Endothelial cell (in vitro differentiated cells): ENCODE measurements at places on chromosomes 13 and 19. TPM values are rescaled to one million over a fixed set of nuclear protein-coding genes. Genes with fewer than 3 reads are reported as not detected.

Gene GALP
- total RNA-seq, result not detected

Gene CEACAM21
- total RNA-seq, result 74.1 TPM

Gene NLRP5
- total RNA-seq, result not detected

Gene ZNF793
- total RNA-seq, result 10.9 TPM

Gene CDX2
- total RNA-seq, result 0.33 TPM

Gene BRSK1
- 14.1 TPM for total RNA-seq

Gene DNAJC3
- 50.3 TPM for total RNA-seq

Gene DIAPH3
- total RNA-seq, result 4.5 TPM

Gene OR7A5
- total RNA-seq, result not detected

Gene APLP1
- 11.5 TPM for total RNA-seq

Gene ZNF20
- total RNA-seq, result 6.2 TPM

Gene FXYD3
- total RNA-seq, result not detected

Gene ATP4A
- total RNA-seq, result not detected

Gene CNN1
- 1.5 TPM for total RNA-seq

Gene CYP4F8
- total RNA-seq, result not detected

GRCh38 chr19:41420101-41420880, 6.9 kb downstream of the B3GNT8 start:
- DNase-seq, result no peak

DNA sequence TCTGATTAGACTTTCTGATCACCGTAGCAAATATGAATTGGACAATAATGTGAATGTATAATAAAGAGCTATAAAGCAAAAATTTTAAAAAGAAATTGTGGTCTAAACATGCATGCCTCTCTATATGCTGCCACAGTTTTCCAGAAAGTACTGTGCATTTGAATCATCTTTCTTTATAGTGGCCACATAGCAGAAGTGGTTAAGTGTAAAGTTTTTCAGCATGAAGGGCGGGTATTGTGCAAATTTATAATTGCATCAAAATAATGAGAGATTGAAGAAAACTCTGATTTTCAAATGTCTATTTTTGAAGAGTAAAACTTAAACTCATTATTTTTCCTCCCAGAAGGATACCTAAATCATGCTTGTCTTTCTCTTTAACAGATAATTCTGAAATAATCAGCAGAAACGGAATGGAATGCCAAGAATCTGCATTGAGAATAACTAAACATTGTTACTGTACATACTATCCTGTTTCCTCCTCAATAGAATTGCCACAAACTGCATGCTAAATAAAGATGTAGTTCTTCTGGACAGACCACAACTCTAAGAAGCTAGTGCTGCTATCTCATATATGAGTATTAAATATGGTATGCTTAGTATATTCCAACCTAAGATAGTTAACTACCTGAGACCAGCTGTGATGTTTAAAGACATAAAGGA, 42.9 kb upstream of the RAP2A start:
- DNase-seq, result no peak

DNA sequence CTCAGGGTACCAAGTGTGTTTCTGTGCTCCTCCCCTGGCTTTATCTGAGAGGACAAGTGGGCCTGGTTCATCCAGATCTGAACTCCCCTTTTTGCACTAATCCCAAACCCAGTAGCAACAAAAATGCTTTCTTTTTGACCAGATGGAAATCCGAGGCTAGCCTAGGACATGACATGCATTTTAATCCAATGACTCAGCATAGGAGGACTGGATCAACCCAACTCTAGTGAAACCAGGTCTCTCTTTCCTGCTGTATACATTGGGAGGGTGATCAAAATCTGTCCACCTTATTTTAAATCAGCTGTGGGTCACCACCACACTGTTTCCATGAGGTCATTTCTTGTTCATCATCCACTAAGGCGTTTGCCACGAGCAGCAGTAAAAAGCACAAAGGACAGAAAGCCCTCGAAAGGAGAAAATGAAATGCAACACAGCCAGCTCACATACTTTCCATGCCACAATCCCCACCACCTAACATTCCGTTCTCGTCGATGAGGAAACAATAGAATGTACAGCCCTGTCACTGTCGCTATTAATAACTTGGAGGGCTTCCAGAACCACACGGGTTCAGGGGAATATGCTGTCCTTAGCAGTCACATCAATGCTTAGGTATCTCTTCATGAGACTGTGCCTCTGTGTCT, 543.0 kb downstream of the IRS2 start:
- DNase-seq, result no peak

- no peak for DNase-seq
These were observed 37.3 kb downstream of the CILP2 start for GRCh38 chr19:19575411-19575810.

DNA sequence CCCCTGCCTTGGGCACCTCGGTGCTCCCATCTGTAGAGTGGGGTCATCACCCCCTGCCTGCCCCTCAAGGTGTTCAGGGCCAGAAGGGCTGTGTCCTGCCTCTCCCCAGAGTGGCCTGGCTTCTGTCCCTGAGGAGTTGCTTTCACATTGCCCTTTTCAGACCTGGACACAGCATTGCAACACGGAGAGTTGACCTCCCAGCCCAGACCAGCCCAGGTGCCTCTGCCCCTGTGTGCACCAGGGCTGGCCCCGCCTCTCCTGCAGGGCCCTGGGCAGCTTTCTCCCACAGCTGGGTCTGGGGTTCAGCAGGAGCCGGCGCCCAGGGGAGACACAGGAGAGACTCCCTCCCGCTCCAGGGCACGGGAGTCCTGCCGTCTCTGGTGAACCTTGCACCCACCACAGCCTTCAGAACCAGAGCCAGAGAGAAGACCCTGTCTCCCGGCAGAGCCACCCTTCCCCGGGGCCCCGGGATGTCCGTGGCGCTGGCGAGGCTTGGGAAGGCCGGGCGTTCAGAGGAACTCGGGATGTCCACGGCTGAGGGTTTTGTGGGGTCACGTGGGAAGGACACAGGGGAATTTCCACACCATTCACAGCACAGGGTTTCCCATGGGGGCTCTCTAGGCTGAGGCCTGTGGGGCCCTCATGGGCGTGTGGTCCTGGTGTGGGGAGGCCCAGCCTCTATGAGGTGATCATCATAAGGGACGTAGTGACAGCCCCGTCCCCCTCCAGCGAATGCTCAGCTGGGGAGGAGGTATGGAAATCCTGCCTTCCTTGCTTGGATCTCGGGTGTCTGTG, 23.2 kb downstream of the C13orf46 start:
- no peak for DNase-seq

- no peak for DNase-seq
These were observed 50.8 kb upstream of the PCDH8 start for GRCh38 chr13:52899206-52899605.

DNA sequence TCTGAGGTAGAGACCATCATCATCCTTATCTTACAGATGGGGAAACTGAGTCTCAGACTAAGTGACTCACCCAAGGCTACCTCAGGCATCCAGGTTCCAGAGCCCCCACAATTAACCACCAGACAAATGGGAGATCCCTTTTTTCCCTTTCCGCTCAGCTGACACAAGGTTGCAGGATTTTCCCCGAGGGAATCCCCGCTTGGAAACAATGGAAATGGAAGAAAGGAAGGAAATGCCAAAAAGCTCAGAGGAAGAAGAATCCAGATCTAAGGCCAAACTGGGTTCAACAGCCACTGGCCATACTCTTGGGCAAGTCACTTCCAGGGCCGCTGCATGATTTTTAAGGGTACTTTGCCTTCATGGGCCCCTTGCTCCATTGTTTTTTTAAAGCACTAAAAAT, 1.6 kb downstream of the ZNF71 start:
- peak; percentile 10 for DNase-seq

GRCh38 chr13:99566125-99567083, 65.1 kb downstream of the TM9SF2 start:
- DNase-seq, result no peak

GRCh38 chr13:20128459-20128931, 32.4 kb downstream of the GJA3 start:
- no peak for DNase-seq

DNA sequence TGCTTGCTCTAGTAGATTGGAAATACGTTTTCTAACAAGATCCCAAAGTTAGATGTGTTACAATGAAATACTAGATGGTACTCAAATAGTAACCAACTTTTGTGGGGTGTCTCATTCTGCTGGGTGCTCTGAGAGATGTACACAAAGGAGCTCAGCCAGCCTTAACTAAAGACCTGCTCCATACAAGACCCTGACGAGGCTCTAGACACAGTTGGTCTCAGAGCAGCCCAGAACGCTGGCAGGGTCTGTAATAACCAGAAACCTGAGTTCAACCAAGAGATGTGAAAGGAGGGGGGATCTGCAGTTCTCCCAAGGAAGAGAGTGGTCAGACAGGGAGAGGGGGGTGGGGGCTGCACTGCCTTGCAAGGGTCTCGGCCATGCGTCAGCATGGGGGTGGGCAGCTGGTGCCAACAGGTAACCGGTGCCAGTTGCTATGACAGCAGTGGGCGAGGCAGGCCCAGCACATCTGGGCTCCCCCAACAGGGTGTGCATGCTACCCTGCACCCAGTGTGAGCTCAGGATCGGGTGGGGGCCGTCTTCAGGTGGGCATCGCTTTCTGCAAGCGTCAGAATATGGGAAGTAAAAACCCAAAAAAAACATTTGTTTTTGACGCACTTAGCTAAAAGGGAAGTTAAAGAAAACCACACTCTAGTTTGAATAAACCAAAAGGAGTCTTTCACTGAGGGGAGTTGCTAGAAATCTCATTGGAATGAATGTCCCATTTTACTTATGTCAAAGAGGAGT, 68.0 kb upstream of the GPR183 start:
- no peak for DNase-seq

DNA sequence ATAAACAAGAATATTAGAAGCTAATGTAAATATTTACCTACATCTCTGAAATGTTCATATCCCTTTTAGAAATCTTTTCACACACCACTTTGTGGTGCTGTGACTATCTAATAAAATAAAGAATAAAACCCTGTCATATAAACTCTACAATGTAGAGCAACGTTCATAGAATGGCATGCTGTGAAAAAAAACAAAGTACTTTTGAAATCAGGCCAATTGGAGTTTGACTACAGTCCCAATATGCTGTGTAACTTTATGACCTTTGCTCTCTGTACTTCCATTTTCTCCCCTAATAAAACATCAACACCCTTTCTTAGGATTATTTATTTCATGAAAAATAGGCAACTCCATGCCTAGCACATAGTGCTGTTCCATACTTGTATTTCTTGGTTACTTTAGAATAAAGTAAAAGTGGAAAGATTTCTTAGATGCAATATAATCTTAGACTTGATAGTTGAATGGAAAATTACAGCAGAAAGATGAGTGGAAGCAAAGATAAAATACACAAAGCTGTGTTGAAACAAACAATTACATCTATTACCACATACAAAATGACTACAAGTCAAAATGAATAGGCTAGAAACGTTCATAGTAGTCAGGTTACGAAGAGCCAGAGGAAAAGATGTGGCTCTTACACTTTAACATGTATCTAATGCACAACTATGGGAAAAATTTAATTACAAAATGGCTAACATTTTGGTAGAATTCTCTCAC, 613.2 kb upstream of the SLITRK5 start:
- no peak for DNase-seq

DNA sequence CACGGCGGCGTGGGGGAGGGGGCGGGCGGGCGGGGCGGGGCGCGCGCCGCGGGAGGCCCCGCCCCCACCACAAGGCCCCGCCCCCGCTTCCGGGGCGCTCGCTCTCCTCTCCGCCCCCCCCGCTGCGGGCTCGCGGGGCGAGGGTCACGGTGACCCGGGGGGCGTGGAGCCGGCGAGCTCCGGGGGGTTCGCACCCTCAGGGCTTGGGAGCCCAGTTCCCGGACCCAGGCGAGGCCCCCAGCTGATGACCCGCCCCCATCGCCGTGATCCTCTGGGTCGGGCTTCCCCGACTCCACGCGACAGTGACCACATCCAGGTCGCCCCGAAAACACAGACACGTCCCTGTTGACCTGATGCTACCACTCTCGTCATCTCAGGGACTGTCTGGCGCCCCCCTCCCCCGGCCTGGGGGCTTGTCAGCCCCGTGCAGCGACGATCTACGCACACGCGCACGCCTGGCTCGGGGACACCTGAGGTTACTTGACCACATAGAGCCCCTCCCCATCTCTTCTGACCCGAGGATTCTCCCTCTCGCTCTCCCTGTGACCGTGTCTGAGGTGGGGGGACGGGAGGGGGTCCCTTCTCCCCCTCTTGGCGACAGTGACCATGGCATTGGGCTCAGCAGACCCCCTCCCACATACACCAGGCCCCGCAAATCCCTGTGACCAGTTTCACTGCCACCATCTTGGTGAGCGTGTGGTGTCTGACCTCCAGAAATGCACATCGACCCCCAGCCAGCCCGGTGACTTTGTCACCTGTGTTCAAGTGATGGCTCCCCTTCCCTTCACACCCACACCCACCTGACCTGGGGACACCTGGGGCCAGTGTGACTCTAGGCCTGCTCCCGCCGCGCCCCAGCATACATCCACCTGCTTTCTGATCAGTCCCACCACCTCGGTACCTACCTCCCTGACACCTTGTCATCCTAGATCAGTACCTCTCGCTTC, 670 bp downstream of the MAP2K7 start:
- no peak for DNase-seq

- no peak for DNase-seq
These were observed 429.5 kb downstream of the HS6ST3 start for GRCh38 chr13:96519380-96519779.
